ENCODE measurements at places on chromosomes 4 and X. TPM values are rescaled to one million over a fixed set of nuclear protein-coding genes. Genes with fewer than 3 reads are reported as not detected.

DNA sequence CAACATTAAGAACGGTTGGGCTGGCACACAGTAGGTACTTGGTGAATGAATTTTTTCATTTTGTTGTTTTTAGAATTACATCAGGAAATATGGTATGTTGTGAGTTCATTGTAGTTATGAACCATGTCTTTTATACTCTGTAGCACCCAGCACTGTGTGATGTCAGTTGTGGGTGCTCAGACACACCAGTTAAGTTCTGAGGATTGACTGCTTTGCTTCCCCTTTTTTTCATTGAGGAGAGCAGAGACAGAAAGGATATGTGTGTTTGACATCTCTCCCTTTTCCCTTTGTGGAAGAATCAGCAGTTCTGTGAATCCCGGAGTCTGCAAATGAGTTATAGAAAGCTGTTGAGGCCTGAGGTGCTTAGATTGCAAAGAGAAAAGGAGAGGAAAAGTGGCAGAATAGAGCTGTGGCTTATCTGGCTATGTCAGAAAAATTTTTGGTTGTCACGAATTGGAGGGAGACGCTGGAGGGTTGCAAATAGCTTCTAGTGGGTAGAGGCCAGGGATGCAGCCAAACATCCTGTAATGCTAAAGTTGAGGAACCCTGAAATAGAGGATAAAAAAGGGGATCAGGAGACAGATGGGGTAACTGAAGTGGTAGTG, 13.1 kb downstream of the SMAD1 start:
- no peak for DNase-seq

DNA sequence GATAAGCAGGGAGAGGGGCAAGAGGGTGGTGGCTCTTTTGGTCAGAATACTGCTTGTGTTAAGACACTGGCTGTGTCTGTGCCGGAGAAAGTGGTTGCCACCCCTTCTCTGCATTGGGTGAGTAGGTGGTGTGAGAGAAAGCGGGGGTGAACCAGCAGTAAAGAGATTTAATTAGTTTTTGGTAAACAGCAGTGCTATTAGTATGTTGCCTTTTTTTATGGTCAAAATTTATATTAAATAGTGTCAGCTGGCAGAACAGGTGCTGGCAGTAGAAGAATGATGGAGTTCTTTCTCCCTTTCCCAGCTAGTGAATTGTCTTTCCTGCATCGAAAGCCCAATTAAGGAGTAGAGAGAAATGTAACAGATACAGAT, 181.6 kb downstream of the LARP7 start:
- DNase-seq, result no peak

The PAK3 gene
- polyA plus RNA-seq, result 0.04 TPM

The PNMA3 gene
- 0.08 TPM for polyA plus RNA-seq
